Cortex of kidney (tissue), 1 donor: ENCODE measurements at places on chromosomes 6 and 20.

- no peak for DNase-seq
Measured at GRCh38 chr6:27295301-27296079, 16.6 kb downstream of the POM121L2 start.

DNA sequence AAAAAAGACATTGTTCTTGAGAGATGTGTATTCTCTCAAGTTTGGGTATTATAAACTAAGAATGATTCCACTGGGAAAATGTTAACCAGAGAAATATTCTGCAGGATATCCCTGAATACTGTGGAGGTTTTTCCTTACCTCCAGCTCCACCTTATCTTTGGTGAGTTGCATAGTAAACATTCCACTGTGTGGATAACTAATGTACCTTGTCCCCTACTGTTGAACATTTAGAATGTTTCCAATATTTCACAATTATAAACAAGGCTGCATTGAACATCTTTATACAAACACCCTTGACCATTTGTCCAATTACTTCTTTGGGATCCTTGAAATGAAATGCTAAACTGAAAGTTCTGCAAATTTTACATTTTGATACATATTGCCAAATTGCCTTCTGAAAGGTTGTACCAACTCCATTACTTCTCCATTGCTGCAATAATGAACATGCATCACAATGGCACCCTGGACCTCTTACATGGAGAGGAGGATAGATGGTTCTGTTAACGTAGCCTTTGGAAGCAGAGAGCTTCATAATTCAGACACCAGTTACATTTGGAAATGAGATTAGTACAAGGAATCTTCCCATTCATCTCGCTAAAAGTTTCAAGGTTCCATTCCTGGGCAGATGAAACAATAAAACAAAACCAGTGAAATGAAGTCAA lies 35.0 kb upstream of the STK35 start:
- no peak for DNase-seq

- DNase-seq: no peak
Measured at GRCh38 chr6:7933794-7934193, 23.2 kb upstream of the TXNDC5 start.

DNA sequence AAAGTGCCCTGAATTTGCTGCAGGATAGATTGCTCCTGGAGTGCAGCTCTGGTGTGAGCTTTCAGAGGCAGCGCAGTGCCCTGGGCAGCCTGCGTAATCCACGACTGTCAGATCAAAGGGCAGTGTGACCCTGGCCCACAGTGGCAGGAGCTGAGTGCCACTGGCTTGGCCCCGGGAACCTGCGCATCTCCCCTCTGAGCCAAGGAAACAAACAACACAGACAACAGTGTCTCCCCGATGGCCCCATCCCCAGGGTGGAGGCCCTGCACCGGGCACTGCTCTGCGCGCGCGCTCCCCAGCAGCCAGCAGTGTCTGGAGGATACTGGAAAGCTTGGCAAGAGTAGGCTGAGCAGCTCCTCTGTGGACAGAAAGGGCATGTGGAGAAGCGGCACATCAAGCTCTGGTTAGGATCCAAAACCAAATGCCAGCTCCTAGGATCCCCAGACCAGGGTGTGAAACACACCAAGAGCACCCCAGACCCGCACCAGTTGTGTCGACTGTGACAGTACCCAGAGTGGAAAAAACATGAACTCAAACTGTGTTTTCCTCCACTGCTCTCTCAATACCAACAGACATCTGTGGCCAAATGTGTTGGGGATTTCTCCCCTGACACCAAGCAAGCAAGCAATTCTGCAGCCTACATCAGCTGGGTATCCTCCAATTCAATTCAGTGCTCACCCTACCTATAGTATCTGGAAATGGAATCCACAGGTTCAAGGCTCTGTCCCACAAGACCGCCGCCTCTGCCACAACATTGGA lies 26.7 kb downstream of the RBCK1 start:
- no peak for DNase-seq

DNA sequence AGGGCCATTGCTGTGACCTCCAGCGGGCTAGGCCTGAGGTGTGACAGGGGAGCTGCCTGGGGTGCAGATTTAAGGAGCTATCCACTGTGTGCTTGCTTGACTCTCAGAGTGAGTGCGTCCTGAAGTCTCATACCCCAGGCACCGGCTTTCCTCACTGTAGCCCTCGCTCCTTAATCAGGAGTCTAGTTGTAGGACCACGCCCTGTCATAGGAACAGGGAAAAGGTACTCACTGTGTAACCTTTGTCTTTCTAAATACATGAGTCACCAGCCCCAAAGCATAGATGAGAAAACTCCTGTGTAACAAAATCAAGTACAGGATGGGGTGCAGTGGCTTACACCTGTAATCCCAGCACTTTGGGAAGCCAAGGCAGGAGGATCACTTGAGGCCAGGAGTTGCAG lies 141.7 kb downstream of the TMEM242 start:
- DNase-seq: no peak

GRCh38 chr6:33688006-33688405 lies 23.5 kb downstream of the UQCC2 start:
- no peak for DNase-seq

GRCh38 chr20:35870541-35871258 lies 83.6 kb downstream of the SCAND1 start:
- no peak for DNase-seq

- no peak for DNase-seq
Measured at GRCh38 chr6:36455486-36456027, 12.8 kb downstream of the KCTD20 start.

- no peak for DNase-seq
Measured at GRCh38 chr6:2369606-2370005, 124.2 kb upstream of the GMDS start.
